ENCODE measurements at places on chromosomes 3 and 15.

GRCh38 chr3:133540896-133541674, 32.4 kb upstream of the CDV3 start:
- DNase-seq: no peak

GRCh38 chr3:158106766-158107471, 699 bp upstream of the SHOX2 start:
- peak; percentile 23 for DNase-seq

DNA sequence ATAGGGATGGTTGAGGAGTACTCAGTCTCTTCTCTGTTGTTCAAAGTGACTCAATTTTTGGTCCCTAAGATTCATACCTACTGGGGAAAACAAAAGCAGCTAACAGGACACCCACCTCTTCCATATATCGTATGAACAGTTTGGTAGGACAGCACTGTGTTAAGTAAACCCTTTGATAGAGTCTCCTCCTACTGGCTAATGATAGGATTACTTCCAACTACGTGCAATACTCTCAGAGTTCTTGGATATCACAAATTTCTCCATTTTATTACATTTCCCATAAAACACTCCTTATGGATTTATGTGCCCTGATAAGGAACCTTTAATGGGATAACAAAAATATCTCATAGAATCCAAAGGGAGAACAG, 200.2 kb upstream of the GOLGA6L4 start:
- DNase-seq: peak; percentile 29

DNA sequence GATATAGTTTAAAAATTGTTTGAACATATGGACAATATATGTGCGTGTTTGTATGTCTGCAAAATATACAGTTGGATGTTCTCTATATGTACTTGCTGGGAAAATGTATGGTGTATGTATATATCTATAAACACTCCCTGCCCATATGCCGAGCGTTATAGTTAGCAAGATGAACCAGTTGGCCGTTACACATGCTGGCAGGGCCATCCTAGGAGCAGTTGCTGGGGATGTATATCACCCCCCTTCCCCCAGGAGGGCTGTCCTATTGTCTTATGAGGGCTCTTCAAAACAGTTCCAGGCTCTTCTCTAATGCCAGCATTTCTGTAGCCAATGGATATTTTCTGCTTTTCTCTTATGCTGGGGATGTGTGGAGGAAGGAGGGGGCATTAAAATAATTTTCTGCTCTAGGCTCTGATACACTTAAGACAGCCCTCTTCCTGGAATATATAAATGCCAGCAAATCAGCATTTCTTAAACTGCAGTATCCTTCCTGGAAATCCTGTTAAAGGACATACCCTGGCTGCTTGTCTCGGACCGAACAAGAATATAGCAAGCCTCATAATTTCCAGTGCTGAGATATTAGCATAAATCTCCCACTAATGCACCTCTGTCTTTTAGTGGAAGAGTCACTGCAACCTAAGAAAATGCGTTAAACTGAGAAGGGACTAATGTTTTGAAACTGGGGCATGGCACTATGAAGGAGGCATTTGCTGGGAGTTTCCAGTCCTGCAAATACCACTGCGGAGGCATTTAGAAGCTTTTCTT, 134.4 kb downstream of the MDFIC2 start:
- DNase-seq: no peak

DNA sequence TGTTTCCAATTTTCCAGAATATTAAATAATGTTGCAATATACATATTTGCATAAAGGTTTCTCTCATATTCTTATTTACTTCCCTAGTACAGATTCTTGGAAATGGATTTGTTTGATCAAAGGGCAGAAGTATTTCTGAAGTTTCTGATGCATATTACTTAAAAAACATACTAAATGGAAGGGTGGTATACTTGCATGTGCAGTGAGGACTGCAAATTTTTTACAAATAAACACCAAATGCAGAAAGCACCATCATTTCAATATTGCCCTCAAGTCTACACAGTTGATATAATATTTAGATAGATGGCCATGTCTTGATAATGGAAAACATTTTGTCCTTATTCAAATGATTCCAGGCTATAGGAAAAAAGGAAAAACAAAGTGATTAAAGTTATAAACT, 12.3 kb downstream of the TM4SF18 start:
- DNase-seq: no peak

DNA sequence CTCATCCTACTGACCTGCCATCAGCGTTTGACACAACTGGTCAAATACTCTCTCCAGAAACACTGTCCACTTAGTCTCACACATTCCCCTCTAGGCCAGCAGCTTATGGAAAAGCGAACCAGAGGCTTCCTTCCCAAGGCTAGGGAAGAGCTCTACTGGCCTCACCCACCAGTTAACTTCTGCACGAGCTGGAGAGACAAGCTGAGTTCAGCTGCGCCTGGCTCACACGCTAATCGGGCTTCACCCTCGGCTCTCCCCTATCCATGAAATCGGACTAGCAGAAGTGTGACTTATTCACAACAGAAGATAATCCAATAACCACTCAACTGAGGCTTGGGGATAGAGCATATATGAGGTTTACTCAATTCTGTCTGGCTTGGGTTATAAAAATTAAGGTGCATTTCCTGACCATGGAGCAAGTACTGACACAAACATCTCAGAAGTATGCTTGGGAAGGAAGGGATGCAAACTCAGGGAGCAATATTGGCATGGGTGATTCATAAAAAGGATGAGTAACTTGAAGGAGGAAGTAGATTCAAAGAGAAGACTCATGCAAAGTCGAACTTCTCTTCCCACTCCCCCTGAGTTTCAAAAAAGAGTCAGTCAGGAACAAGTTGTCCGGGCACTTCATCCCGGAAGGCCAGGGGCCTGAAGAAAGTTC, 73.1 kb downstream of the XXYLT1 start:
- DNase-seq: peak; percentile 2

GRCh38 chr15:74621936-74622335, 6.3 kb downstream of the CLK3 start:
- DNase-seq: no peak

- DNase-seq: no peak
Observed at GRCh38 chr3:45915518-45916231, 27.6 kb upstream of the CXCR6 start.

DNA sequence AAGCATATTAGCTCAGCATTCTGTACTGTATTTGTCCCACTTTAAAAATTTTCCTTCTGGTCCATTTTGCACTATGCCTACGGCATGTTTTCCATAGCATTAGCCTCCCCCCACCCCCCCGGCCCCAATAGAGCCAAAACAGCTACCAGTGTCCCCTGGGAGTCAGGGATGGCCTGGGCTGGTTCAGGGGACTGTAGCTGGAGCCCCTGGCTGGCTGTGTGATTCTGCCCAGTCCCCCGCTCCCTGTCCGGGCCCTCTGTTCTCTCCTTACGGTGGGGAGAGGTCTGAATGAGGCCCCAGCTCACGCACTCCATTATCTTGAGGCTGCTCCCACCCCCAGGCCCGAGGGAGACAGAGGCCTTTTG, 70.1 kb downstream of the KLF15 start:
- no peak for DNase-seq

GRCh38 chr3:70387889-70388288, 75.5 kb upstream of the MDFIC2 start:
- no peak for DNase-seq

GRCh38 chr15:75952525-75952924, 48.8 kb downstream of the FBXO22 start:
- no peak for DNase-seq

DNA sequence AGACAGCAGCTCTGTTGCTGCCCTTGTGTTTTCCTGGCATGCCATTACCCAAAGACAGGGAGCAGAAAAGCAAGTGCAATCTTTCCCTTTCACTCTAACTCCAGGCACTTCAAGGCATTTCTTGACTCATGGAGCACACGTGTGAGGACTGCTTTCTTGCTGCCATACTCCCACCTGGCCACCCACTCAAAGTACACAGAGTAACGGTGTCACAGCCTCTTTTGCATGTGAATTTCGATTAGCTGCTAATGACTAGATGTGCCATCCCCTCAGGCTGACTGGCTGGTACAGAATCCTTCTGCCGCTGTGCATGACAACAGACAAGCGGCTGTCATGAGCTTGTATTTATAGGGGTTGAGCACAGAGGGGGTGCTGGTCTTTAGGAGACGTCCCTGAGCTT, 380.6 kb downstream of the CTNNB1 start:
- DNase-seq: no peak

- DNase-seq: no peak
Observed at GRCh38 chr3:28279770-28280169, 38.4 kb downstream of the CMC1 start.

DNA sequence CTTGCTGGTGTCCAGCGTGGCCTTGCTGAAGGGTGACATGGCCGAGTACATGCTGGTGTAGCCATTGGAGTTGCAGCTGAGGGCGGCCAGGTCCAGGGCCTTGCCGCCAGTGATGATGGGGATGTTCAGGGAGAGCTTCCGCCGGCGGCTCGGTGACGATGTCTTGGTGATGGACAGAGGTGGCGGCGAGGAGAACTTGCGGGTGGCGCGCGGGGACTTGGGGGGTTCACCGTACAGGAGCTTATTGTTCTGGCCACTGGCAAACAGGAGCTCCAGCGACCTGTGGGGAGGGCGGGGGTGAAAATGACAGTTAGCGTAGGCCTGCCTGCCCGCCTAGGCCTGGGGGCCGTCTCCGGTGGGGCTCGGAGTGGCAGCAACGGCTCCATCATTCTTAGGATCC, 59.0 kb upstream of the CTSH start:
- DNase-seq: no peak

DNA sequence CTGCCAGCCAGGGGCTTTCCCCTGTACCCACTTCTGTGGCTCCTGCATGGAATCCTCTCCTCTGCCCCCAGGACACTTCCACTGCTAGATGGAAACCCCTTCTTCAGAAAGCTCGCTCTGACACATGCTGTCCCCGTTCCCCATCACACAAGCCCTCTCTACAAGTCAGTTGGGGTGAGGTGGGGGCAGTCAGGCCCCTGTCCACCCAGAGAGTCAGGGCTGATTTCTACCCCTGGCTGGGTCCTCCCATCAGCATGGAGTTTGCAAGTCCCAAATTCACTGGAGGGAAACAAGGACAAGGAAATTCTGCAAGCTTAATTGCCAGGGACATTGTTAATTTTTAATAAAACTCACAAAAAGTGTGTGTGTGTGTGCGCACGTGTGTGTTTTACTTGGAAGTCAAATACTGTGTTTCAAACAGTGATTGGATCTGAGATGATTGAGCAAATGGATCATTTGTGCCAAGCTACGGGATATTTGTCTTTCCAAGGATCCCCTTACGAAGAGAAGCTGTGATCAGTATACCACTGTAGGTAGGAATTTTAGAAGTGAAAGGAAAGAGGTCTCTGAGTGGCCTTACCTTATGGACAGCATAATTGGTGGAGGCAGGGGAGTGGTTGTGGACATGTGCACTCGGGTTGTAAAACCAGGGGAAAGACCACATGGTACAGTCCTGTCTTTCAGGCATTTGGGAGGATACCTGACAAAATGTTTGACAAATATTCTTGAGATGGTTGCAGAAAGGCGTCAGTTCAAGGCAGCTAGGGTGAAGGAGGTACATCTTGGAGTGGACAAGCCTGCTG, 1.5 kb upstream of the AMOTL2 start:
- no peak for DNase-seq

DNA sequence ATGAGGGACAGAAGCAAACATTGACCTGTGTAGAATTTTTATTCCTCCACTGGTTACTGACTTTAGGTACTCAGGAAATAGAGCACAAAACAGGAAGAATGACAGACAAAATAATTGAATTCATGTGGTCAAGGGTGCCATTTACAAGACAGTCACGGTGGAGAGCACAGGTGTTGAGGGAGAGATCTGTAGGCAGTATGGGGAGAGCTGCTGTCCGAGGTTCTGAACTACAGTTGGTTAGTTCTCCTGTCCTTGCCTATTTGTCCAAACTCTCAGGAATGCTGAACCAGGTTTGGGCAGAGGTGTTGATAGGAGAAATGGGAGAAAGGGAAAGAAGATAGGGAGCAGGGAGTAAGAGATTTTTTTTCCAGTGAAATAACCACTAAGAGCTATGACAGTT, 178.5 kb upstream of the ZBTB20 start:
- peak; percentile 35 for DNase-seq
